ENCODE measurements at places on chromosomes 2 and 18.

- no peak overlapping the region for H3K4me3 ChIP-seq
- peaks cover 99% of the 10 kb centered on the region for H3K27me3 ChIP-seq
- DNase-seq: no peak
- H3K4me1 ChIP-seq: peaks cover 23% of the 10 kb centered on the region
- no peak overlapping the region for H3K27ac ChIP-seq
Observed at GRCh38 chr2:45006942-45007287, 2.3 kb downstream of the SIX2 start.

- no peaks in the 10 kb centered on the region for H3K36me3 ChIP-seq
- DNase-seq: no peak
Observed at GRCh38 chr2:207901401-207901800, 123.9 kb downstream of the PLEKHM3 start.

- no peak for DNase-seq
- peaks cover 6% of the 10 kb centered on the region for H3K4me1 ChIP-seq
- peak overlapping the region; percentile 37 for H3K27ac ChIP-seq
Observed at GRCh38 chr2:202038471-202039277, 5.0 kb downstream of the FZD7 start.

- no peaks in the 10 kb centered on the region for H3K27me3 ChIP-seq
- H3K4me3 ChIP-seq: no peak overlapping the region
- peaks cover 8% of the 10 kb centered on the region for H3K4me1 ChIP-seq
- H3K36me3 ChIP-seq: no peaks in the 10 kb centered on the region
Observed at GRCh38 chr2:217954971-217955740, 47.6 kb downstream of the TNS1 start.

GRCh38 chr2:181682026-181682789 lies 1.9 kb upstream of the NEUROD1 start:
- H3K36me3 ChIP-seq: no peaks in the 10 kb centered on the region
- no peak for DNase-seq
- H3K27ac ChIP-seq: no peak overlapping the region
- H3K27me3 ChIP-seq: peaks cover 98% of the 10 kb centered on the region

- H3K36me3 ChIP-seq: peaks cover 4% of the 10 kb centered on the region
- no peak for DNase-seq
- no peak overlapping the region for H3K27ac ChIP-seq
- H3K4me3 ChIP-seq: no peak overlapping the region
Observed at GRCh38 chr2:24871852-24872333, 48.1 kb downstream of the ADCY3 start.

DNA sequence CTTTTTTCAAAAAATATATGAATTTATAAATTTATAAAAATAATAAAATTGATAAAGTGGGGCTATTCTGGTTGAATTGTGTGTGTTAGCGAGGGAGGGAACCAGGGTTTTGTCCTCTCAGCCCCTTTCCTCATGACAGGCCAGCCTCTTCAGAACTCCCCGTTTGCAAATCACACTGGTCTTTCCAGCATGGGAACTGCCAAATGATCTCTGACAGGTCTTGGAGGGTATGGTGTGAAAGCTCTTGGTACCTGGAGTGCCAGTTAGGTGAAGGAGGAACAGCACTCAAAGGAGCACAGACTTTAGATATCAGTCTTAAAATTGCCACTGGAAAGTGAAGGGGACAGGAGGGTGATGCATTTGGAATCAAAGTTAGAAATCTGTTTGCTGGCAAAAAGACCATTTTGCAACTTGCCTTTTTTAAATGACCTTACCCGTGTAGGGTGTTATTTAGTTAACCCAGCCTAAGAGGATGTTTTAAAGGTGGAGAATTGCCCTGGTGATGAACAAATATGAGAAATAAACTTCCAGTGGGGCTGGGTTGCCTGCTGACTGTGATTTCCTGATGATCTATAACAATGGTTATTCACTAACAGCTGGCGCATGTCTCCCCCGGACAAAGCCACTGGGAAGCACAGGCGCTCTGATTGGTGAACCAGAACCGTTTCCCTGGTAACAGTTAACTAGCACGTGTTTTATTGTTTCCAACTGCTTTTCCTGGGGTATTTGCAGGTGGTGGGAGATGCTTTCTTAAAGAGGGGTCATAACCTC lies 85.3 kb upstream of the EFEMP1 start:
- peaks cover 50% of the 10 kb centered on the region for H3K27me3 ChIP-seq
- peak; percentile 53 for DNase-seq
- no peak overlapping the region for H3K4me3 ChIP-seq
- no peaks in the 10 kb centered on the region for H3K36me3 ChIP-seq
- no peak overlapping the region for H3K27ac ChIP-seq

- H3K4me1 ChIP-seq: peaks cover 14% of the 10 kb centered on the region
- no peak overlapping the region for H3K4me3 ChIP-seq
- H3K27ac ChIP-seq: no peak overlapping the region
- no peaks in the 10 kb centered on the region for H3K36me3 ChIP-seq
- peaks cover 3% of the 10 kb centered on the region for H3K27me3 ChIP-seq
Observed at GRCh38 chr2:26495705-26496297, 17.9 kb upstream of the OTOF start.

GRCh38 chr18:54905629-54906028 lies 53.6 kb downstream of the CCDC68 start:
- H3K27ac ChIP-seq: peak overlapping the region; percentile 54
- no peak for DNase-seq
- H3K4me1 ChIP-seq: no peaks in the 10 kb centered on the region
- no peaks in the 10 kb centered on the region for H3K27me3 ChIP-seq
- H3K36me3 ChIP-seq: no peaks in the 10 kb centered on the region

DNA sequence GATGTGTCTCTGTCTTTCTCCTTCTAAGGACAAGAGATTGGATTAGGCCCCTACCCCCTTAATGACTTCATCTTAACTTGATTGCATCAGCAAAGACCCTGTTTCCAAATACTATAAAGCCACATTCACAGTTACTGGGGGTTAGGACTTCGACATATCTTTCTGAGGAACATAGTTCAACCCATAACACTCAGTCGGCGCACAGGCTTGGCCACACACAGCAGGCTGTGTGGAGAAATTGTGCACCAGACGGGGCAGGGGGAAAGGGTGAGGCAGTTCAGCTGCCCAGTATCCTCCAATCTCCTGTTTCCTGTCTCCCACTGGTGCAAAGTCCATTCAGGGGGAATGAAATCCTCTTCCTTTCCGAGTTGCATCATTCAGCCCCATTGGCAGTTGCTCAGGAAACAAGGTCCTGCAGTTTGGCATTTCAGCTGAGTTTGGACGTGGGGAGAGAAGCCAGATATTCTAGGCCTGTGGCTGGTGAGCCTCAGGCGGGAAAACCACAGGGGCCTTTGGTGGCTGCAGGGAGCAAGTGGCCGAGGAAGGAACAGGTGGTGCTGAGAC lies 9.4 kb upstream of the RAPGEF4 start:
- no peak for DNase-seq
- no peaks in the 10 kb centered on the region for H3K27me3 ChIP-seq
- no peak overlapping the region for H3K4me3 ChIP-seq
- H3K27ac ChIP-seq: no peak overlapping the region

GRCh38 chr18:58507880-58508279 lies 121.0 kb downstream of the ALPK2 start:
- peaks cover 30% of the 10 kb centered on the region for H3K4me1 ChIP-seq
- DNase-seq: no peak
- H3K27me3 ChIP-seq: no peaks in the 10 kb centered on the region
- no peak overlapping the region for H3K4me3 ChIP-seq
- no peaks in the 10 kb centered on the region for H3K36me3 ChIP-seq

DNA sequence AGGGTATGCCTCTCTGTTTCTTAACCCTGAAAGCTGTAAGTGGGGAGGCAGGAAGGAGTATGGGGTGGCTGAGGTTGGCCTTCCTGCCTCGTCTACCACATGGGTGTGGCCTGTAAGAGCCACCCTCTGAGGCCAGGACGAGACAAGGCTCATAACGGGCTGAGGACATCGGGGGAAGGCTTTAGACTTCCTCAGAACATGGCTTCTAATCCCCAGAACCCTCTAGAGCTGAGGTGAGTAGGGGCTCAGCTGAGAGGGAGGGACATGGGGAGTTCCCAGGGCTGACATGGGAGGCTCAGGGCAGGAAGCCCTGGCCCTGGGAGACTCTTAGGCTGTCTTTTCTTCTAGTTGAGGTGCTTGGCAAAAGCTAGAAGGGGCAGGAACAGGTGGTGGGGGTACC lies 36.7 kb downstream of the EMX1 start:
- peaks cover 36% of the 10 kb centered on the region for H3K27me3 ChIP-seq
- peaks cover 7% of the 10 kb centered on the region for H3K36me3 ChIP-seq

DNA sequence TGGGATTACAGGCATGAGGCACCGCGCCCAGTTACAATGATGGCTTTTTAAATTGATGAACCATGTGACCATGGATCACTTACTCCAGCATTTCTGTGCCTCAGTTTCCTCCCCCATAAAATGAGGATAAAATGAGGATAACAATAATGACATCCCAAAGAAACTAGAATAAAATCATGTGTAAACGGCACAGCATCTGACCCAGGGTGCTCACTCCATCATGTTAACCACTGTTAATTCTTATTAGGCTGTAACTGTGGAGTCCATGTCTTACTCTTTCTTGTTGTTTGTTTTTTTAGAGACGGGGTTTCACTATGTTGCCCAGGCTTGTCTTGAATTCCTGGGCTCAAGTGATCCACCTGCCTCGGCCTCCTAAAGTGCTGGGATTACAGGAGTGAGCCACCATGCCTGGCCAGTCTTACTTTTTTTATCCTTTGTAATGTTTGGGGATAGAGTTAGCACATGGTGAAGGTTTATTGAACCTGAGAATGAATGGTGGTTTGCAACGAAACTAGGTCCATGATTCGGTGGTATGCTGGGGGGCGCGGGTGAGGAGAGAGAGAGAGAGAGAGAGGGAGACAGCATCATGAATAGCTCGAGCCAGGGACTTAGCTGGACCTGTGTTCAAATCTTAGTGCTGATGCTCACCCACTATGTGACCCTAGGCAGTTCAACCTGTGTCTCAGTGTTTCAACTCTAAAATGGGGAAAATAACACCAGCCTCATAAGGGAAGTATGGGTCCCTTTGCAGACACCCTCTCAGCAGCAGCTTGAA lies 52.3 kb downstream of the MYCN start:
- DNase-seq: no peak
- H3K27ac ChIP-seq: no peak overlapping the region
- peaks cover 46% of the 10 kb centered on the region for H3K4me1 ChIP-seq
- H3K4me3 ChIP-seq: no peak overlapping the region

DNA sequence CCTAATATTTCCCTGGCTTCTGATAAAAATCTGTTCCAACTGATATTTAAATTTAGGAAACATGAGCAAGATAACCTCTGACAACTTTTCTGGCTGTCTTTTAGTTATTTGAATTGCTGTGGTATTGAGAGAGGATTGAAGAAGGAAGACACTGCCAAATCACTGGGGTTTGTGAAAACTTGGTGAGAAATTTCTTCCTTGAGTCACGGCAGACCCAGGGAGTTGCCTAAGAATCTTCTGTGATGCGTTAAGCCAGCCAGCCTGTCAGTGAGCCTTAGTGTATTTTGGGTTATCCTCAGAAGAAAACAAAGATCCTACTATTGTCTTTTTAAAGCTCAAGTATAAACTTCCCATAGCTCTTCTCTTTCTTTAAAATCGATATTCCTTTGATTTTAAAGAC lies 17.5 kb upstream of the DOK6 start:
- no peaks in the 10 kb centered on the region for H3K4me1 ChIP-seq

- H3K4me1 ChIP-seq: peaks cover 22% of the 10 kb centered on the region
- H3K27me3 ChIP-seq: no peaks in the 10 kb centered on the region
- H3K27ac ChIP-seq: no peak overlapping the region
- DNase-seq: no peak
- H3K4me3 ChIP-seq: no peak overlapping the region
Observed at GRCh38 chr18:8001711-8002301, 434.7 kb downstream of the PTPRM start.

GRCh38 chr2:234251326-234252271 lies 201.1 kb downstream of the SPP2 start:
- H3K4me3 ChIP-seq: no peak overlapping the region
- no peak for DNase-seq
- peaks cover 4% of the 10 kb centered on the region for H3K4me1 ChIP-seq
- peaks cover 2% of the 10 kb centered on the region for H3K36me3 ChIP-seq

DNA sequence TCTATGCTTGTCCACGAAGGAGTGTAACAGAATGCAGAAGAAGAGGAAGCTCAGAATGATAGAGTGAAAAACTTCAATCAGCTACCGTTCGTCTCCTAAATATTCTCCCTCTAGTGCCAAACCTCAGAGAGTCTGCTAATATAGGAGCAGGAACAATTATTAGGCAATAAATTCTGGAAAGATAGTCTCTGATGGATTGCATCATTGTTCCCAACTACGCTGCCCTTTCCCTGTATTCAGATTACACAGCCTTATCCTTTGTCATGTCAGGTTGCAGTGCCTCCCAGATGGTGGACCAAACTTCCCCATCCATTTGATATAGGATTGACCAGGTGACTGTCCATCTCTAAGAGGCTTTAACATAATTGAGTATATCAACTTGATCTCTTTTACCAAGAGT lies 811.5 kb upstream of the CHAC2 start:
- peaks cover 5% of the 10 kb centered on the region for H3K4me1 ChIP-seq
- H3K36me3 ChIP-seq: no peaks in the 10 kb centered on the region
- H3K4me3 ChIP-seq: no peak overlapping the region
- no peak for DNase-seq
- no peaks in the 10 kb centered on the region for H3K27me3 ChIP-seq

- H3K4me1 ChIP-seq: no peaks in the 10 kb centered on the region
- H3K36me3 ChIP-seq: peaks cover 93% of the 10 kb centered on the region
- H3K4me3 ChIP-seq: no peak overlapping the region
- no peaks in the 10 kb centered on the region for H3K27me3 ChIP-seq
- DNase-seq: no peak
- H3K27ac ChIP-seq: no peak overlapping the region
Observed at GRCh38 chr2:95149397-95149984, 10.2 kb downstream of the ZNF514 start.

GRCh38 chr2:102368461-102369109 lies 13.0 kb downstream of the IL18R1 start:
- no peak overlapping the region for H3K4me3 ChIP-seq
- H3K27ac ChIP-seq: no peak overlapping the region
- H3K4me1 ChIP-seq: no peaks in the 10 kb centered on the region
- peaks cover 5% of the 10 kb centered on the region for H3K27me3 ChIP-seq
- H3K36me3 ChIP-seq: peaks cover 10% of the 10 kb centered on the region

DNA sequence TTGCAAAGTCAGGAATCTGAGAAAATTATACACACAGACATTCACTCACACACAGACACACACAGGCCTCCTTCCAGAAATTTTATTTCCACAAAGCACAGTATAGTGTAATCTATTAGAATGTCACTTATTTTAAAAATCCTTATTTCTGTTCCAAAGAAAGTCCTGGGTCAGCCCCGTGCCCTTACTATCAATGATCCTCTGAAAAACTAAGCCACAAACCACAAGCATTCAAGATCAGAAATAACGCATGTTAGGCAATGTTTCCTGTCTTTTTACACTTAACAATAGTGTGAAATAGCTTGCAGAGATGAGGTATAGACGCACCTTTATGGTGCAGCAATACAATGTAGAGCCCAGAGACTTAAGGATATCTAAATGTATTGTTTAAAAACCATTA lies 25.8 kb downstream of the TBC1D8 start:
- H3K27me3 ChIP-seq: no peaks in the 10 kb centered on the region
- no peaks in the 10 kb centered on the region for H3K36me3 ChIP-seq
- no peak overlapping the region for H3K4me3 ChIP-seq
- DNase-seq: no peak
- H3K4me1 ChIP-seq: peaks cover 10% of the 10 kb centered on the region

- no peak for DNase-seq
- H3K4me1 ChIP-seq: no peaks in the 10 kb centered on the region
- peaks cover 2% of the 10 kb centered on the region for H3K27me3 ChIP-seq
- H3K27ac ChIP-seq: no peak overlapping the region
- H3K36me3 ChIP-seq: no peaks in the 10 kb centered on the region
- no peak overlapping the region for H3K4me3 ChIP-seq
Observed at GRCh38 chr18:75694292-75694691, 266.8 kb upstream of the SMIM21 start.

Measured in neural crest cell (in vitro differentiated cells).